ENCODE measurements at places on chromosomes 3 and 15. TPM values are rescaled to one million over a fixed set of nuclear protein-coding genes. Genes with fewer than 3 reads are reported as not detected.

CCR8 gene
- 5.7 TPM for total RNA-seq

- H3K27ac ChIP-seq = no peak overlapping the region
- H3K36me3 ChIP-seq = no peaks in the 10 kb centered on the region
- no peak for DNase-seq
- no peaks in the 10 kb centered on the region for H3K27me3 ChIP-seq
Measured at GRCh38 chr3:26280517-26280916, 342.1 kb upstream of the LRRC3B start.

DNA sequence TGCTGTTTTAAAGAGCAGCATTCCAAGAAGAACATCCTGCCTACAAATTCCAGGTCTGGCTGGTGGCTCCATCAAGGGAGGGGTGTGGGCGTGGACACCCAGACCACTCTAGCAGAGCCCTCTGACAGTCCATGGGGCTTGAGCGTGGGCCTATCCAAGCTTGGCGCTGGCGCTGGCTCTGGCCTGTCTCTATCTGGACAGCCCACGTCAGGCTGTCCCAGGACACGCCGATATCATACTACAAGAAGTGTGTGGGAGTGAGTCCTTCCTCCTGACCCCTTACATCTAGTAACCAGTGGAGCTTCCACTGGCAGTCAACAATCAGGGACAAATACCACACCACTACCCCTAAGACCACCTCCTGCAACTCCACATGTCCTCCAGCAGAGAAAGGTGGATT lies 17.1 kb upstream of the DUSP7 start:
- DNase-seq = no peak
- H3K27ac ChIP-seq = no peak overlapping the region
- no peaks in the 10 kb centered on the region for H3K27me3 ChIP-seq
- H3K4me3 ChIP-seq = no peak overlapping the region
- H3K36me3 ChIP-seq = no peaks in the 10 kb centered on the region

DNA sequence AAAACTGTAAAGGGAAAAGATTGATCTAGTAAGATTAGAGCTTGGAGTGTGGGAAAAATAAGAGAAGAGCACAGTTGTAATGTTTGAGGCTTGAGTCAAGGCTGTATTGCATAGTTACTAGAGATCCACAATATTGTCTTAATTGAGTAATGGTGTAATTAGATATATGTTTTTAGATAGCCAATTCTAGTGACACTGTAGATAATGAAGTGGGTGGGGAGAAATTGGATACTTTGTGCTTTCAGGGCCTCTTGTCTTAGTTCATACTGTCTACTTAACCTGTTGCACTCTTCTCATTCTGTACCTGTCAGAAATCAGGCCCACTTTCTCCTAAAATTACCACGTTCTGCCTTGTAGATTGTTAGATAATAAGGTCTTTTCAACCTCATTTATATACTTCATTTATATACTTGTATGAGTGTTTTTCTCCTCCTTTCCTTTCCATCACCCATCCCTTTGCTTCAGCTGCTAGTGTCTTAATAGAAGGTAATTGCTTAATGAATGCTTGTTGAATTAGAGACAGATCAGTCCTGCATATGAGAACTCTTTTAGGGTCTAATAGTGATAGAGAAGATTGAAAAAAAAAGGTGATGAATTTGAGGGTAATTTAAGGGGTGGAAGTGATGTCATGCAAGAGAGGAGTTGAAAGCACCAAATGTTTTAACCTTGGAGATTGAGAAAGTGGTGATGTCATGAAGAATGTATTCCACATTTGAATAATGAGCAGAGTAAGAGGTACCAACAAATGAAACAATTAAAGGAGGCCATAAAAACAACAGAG lies 32.0 kb downstream of the PIK3CA start:
- H3K27me3 ChIP-seq = no peaks in the 10 kb centered on the region
- H3K4me3 ChIP-seq = no peak overlapping the region
- peaks cover 17% of the 10 kb centered on the region for H3K4me1 ChIP-seq
- no peak for DNase-seq
- H3K27ac ChIP-seq = no peak overlapping the region

DNA sequence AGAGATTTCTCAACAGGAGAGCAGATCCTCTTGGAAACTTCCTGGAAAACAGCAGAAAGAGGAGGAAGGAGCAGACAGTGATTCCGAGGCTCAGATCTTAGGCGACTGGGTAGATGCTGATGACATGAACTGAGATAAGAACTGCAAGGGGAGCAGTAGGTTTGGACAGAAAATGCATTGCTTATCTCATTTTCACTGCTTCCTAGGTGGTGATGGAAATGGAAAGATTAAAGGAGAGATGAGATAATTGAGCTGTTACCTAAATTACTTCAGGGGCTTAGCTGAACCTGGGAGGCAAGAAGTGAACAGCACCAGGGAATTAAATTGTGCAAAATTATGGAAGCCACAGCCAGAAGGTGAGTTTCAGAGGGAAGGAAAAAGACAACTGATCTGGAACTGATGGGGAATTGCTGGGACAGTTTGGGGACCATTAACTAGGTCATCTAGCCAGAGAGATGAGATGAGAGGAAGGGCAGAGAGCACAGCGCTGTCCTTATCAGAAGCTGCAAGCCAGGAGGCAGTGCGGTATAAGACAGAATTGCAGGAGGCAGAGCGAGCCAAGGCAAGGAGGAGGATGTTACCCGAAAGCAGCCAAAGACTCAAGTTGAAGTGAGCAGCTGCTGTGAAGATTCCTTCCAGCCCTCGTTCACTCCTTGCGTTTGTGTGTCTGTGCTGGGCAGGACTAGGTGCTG lies 140.4 kb downstream of the SRGAP3 start:
- H3K27me3 ChIP-seq = no peaks in the 10 kb centered on the region
- H3K4me1 ChIP-seq = no peaks in the 10 kb centered on the region
- H3K36me3 ChIP-seq = no peaks in the 10 kb centered on the region
- DNase-seq = no peak

POPDC2 gene
- total RNA-seq = 0.66 TPM

SLC22A14 gene
- not detected for total RNA-seq

STRIT1 gene
- total RNA-seq = not detected

GRCh38 chr3:36443028-36443686 lies 62.9 kb downstream of the STAC start:
- H3K4me3 ChIP-seq = no peak overlapping the region
- no peak for DNase-seq
- no peak overlapping the region for H3K27ac ChIP-seq
- H3K36me3 ChIP-seq = no peaks in the 10 kb centered on the region
- H3K4me1 ChIP-seq = no peaks in the 10 kb centered on the region

DNA sequence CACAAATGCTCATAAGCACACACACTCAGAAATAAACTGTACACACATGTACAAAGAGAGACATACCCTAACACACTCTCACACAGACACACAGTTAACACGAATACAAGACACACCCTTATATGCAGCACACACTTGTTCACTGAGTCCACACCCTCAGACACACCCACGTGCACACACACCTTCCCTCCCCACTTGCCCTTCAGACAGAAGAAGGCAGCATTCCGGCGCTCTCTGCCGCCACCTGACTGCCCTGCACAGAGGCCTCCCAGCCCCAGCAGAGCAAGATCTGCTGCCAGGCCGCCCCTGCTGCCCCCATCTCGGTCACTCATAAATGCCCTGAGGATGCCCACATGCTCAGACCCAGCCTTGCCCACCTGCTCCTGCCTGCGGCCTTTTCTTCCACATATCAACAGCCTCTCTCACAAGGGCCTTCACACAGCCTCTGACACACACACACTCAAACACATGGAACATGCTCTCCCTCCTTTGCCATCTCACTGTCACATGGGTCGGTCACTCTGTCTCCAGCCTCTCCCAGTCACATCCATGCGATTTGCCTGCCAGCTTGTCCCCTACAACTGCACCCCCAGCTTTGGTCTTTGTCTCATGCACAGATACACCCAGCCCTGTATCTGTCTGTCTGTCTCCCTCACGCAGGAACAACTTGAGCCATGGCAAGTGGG lies 71.1 kb downstream of the EPHB3 start:
- H3K27me3 ChIP-seq = peaks cover 2% of the 10 kb centered on the region
- H3K4me1 ChIP-seq = peaks cover 5% of the 10 kb centered on the region
- no peak overlapping the region for H3K4me3 ChIP-seq
- peak overlapping the region; percentile 1 for H3K27ac ChIP-seq
- no peaks in the 10 kb centered on the region for H3K36me3 ChIP-seq

DNA sequence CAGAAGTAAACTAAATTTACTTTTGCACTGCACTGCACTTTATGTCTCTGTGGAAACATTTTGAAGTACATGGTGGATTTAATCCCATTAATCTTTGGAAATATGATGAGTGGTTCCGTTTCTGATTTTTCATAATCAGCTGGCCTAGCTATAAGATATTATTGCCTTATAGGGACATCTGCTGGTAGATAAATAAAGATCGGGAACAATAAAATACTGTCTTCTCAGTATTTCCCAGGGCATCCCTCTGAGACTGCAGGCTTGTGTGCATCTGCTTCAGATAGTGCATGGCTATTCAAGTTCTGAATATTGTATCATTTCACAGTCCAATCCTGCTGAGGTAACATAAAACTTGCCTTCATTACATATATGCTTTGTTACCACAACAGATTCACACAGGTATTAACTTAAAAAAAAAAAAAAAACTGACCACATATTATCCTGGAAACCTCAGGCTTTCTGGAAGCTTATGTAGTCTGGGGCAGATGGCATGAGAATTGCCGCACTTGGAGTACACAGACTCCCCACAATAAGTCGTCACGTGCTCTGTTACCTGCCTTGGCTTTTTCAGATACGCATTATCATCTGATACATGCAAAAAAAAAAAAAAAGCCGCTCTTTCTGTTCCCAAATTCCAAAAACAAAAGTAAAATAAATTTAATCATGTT lies 330.8 kb upstream of the AGTR1 start:
- no peaks in the 10 kb centered on the region for H3K36me3 ChIP-seq
- H3K4me3 ChIP-seq = no peak overlapping the region
- H3K27ac ChIP-seq = no peak overlapping the region
- DNase-seq = no peak
- H3K27me3 ChIP-seq = no peaks in the 10 kb centered on the region

LINGO1 gene
- total RNA-seq = not detected

DNA sequence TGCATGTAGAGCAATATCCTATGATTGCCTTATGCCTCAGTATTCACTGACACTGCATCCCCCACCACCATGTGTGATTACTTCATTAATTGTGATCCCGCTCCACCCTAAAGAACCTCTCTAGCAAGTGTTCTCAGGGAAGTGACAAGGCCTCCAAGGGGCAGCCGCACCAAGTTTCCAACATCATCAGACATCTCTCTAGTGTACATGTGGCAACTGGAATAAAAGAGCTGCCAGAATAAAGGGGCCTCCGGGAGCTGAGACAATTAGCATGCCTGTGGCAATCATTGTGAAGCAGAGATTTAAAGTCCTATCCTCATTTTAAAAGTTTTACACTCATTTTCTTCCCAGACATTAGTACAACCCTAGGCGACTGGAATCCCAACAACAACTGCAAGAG lies 902.1 kb upstream of the SEMA6D start:
- no peak for DNase-seq
- H3K27me3 ChIP-seq = no peaks in the 10 kb centered on the region
- no peak overlapping the region for H3K4me3 ChIP-seq
- no peaks in the 10 kb centered on the region for H3K36me3 ChIP-seq
- H3K27ac ChIP-seq = no peak overlapping the region

ARPP21 gene
- total RNA-seq = not detected

GRCh38 chr3:147757866-147758265 lies 348.7 kb downstream of the ZIC1 start:
- H3K36me3 ChIP-seq = no peaks in the 10 kb centered on the region
- H3K27ac ChIP-seq = no peak overlapping the region
- H3K4me1 ChIP-seq = no peaks in the 10 kb centered on the region

- peaks cover 16% of the 10 kb centered on the region for H3K27me3 ChIP-seq
- H3K4me1 ChIP-seq = peaks cover 16% of the 10 kb centered on the region
- peak; percentile 96 for DNase-seq
Measured at GRCh38 chr3:52001443-52001974, 5.8 kb upstream of the RPL29 start.

ARHGAP11A gene
- total RNA-seq = 95.7 TPM

DAPK2 gene
- total RNA-seq = 4.3 TPM

DNA sequence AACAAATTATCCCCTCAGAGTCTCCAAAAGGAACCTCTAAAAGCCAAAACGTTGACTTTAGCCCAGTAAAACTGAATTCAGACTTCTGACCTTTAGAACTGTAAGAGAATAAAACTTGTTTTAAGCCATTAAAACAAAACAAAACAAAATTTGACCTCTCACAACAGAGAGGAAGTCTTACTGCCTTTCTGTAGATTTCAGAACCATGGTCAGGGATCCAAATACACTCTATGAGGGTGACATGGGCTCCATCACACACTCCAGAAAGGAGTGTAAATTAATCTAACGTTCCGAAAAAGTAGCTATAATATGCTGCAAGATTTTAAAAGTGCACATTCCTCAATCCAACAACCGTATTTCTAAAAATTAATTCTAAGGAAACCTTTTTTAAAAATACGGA lies 19.2 kb upstream of the RPL14 start:
- DNase-seq = no peak
- no peak overlapping the region for H3K27ac ChIP-seq
- H3K36me3 ChIP-seq = no peaks in the 10 kb centered on the region
- H3K27me3 ChIP-seq = no peaks in the 10 kb centered on the region
- H3K4me1 ChIP-seq = no peaks in the 10 kb centered on the region

GRCh38 chr3:32934150-32934742 lies 17.2 kb upstream of the CCR4 start:
- no peaks in the 10 kb centered on the region for H3K36me3 ChIP-seq
- H3K27me3 ChIP-seq = peaks cover 11% of the 10 kb centered on the region
- no peaks in the 10 kb centered on the region for H3K4me1 ChIP-seq
- no peak overlapping the region for H3K27ac ChIP-seq
- H3K4me3 ChIP-seq = no peak overlapping the region

All from activated CD4-positive, alpha-beta T cell treated with anti-CD3 and anti-CD28 coated beads, Interleukin-2, amount 10 ng/mL, durations not matched to agents 24 days and 14 days (primary cell).